ENCODE measurements at places on chromosomes 5 and 9.

DNA sequence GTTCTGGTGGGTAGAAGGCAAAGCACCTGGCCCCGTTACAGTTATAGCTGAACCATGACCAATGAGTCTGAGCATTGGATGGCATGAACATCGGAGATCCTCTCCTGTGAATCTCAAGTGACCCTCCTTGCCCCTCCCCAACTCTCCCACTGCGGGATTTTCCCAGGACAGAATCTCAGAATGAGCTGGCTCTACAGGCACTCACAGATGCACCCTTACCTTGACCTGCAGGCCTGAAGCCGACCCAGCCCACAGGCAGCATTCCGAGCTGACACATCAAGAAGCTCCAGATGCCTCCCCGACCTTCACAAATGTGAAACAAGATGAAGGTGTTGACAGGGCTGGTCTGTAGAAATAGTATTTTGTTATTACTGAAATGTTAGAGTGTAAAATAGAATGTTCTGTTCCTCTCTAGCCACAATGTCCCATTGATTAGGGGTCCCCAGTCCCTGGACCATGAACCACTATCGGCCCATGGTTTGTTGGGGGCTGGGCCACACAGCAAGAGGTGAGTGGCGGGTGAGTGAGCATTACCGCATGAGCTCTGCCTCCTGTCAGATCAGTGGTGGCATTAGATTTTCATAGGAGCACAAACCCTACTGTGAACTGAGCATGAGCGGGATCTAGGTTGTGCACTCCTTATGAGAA lies 263.4 kb downstream of the AUH start:
- DNase-seq: no peak

DNA sequence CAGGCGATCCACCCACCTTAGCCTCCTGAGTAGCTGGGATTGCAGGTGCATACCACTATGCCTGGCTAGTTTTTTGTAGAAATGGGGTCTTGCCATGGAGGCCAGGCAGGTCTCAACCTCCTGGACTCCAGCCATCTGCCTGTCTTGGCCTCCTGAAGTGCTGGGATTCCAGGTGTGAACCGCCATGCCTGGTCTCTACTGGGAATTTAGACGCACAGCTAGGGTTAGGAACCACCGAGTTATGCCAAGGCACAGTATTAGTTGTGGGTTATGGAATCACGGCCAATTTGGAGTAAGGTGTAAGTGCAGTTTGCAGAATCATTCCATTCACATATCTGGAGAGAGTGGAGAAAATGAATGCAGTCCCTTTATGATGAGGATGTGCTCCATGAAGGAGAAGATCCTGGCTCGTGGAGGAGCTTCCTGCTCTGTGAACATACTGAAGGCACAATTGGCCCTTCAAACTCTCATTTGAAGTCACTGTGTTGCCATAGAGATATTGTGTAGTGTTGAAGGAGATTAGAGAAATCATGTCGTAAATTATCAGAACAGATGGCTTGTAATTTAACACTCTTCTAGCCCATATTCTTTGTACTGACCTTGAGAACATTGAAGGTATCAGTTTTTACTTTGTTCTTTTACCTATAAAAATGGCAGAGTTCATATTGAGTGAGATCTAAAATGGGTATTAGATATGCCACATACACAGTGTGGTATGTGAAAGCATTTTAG lies 18.8 kb downstream of the TRIO start:
- DNase-seq: no peak

- no peak for DNase-seq
These were observed 83.0 kb upstream of the RIOK2 start for GRCh38 chr5:97266076-97266475.

DNA sequence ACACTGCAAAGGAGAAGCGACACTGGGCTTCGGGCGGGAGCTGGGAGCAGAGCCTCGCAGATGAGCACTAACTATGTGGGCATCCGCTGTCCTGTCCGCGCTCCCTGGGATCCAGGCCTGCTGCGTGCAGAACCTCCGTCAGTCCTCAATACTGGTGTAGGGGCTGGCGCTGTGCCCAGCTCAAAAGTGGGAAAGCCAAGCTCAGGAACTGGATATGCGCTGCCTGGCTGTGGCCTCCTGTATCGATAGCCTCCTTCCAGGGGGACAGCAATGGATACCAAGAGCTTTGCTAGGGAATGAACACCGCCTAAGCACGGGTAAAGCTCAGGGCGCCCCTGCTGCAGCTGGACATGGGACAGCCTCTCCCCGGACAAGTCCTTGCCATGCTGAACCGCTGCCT lies 270.4 kb downstream of the NSG2 start:
- DNase-seq: no peak

DNA sequence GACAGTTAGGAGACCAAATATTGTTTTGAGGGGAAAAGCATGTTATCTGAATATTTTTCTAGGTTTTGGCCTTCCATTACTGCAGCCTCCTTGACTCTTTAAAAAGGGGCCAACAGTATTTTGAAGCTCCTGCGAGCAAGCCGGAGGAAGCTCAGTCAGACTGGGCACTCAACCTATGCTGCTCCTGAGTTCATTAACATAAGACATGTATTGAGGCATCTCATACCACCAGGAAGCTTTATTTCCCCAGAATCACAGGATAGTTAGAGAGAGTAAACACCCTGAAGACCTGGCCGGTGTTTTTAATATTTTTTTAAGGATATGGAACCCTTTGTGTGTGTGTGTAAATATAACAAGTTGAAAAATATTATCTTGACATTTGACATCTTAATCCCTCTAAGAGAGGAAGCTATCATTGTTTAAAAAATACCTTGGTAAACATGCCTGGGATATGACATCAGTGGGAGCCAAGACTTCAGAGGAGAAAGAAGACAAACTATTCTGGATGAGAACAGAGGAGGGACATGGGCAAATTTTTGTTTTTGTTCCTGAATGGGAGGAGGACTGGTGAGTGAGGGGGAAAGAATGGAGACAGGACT lies 139.3 kb upstream of the SLIT3 start:
- no peak for DNase-seq

DNA sequence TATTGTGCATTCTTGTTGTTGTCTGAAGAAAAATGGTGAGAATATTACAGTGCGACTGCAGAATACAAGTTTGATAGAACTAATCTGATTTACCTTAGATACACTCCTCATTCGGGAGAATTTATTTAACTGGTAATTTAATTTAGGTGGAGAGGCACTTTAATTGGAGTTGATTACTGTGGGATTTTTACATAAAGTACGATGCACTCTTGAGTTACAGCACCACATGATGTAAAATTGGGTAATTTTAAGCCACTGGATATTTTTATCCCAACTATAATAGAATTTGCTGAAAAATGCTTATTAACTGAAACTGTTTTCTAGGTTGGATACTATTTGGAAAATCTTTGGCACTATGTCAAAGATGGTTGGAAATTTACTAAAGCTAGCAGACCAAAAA lies 35.4 kb upstream of the ALDOB start:
- DNase-seq: no peak

DNA sequence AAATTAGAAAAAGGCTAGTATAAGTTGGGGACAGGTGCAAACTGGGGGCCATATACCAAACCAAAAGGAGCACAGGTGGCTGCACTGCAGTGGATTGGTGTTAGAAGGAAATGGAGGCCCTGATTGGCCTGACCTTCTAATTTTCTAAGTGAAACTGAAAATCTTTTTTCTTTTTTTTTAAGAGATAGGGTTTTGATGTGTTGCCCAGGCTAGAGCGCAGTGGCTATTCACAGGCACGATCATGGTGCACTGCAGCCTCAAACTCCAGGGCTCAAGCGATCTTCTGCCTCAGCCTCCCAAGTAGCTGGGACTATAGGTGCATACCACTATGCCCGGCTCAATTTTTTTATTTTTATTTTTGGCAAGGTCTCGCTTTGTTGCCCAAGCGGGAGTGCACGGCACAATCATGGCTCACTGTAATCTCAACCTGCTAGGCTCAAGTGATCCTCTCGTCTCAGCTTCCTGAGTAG lies 9.8 kb upstream of the CCDC69 start:
- peak; percentile 45 for DNase-seq

GRCh38 chr5:141326088-141326854 lies 4.0 kb upstream of the PCDHGA1 start:
- DNase-seq: no peak

DNA sequence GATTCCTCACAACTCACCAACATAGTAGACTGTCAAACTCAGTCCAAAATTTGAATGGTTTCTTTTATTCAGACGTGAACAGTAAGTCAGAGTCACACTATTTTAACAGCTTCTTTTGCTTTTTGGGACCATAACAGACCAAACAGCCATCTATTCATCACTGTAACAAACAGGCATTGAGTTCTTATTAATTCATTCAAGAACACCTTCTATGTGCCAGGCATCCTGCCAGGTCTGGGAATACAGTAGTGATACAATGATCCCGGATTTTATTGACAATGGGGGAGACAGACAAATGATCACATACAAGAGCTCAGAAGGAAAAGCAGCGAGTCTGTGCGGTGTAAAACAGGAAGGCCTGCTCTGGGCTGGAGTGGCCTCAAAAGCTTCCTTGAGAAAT lies 153.3 kb upstream of the ERCC6L2 start:
- no peak for DNase-seq

- DNase-seq: no peak
These were observed 57.1 kb downstream of the EDIL3 start for GRCh38 chr5:84327591-84327990.

DNA sequence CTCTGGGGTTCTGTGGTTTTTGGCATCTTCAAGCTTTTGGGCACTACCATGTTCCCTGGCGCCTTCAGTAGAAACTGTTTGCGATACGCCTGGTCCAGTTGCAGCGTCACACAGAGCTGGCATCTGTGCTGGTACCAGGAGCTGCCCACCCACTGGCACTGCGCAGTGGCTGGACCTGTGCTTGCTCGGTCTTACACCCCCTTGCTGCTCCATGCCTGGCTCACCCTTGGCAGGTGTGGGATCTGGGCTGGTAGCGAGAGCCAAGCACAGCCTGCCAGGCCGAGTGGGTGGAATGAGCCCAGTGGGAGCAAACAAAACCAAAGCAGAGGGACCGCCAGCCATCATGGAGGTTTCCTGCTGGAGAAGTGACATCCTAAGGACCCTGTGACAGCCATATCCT lies 170.2 kb upstream of the IRX2 start:
- no peak for DNase-seq

- peak; percentile 69 for DNase-seq
These were observed at the start of the genes MRRF and RBM18 for GRCh38 chr9:122264360-122265148. Gene MRRF (plus strand): TSS chr9:122264882. CDS start chr9:122270892, 6,010 bp downstream. Gene RBM18 (minus strand): TSS chr9:122264840. CDS start chr9:122261492, 3,348 bp downstream.

GRCh38 chr5:37774912-37775483 lies 64.8 kb downstream of the GDNF start:
- no peak for DNase-seq

DNA sequence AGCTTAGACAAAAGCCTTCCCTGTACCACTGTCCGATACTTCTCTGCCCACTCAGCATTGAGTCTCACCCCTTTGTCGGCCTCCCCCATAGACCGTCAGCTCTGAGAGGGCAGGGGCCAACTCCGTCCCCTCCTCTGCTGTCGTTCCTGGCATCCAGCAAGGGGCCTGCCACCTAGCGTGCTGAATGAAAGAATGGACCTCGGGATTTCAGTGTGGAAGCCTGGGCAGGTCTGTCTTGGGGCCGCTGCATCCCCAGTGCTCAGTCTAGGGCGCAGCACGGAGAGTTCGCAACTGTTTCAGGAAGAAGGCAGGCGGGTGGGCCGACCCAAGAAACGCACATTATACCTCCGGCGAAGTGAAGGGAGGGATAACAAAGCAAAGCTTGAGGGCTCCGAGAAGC lies 1.5 kb upstream of the TOR1B start:
- DNase-seq: no peak

DNA sequence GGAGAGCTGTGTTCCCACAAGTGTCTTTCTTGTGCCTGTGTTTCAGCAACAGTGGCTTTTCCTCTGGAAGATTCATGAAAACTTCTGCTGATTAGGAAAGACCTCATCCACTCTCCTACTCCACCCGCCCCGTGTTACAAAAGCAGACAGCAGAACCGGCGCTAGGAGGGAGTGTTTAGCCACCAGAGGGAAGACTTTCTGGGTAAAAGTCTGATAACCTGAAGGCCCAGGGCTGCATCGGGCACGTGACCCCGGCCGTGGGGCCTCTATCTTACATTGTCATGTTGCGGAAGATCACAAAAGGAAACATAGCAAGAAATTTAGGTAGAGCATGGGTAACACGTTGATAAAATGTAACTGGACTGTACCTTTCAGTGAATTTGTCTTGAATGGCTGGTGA lies 32.0 kb upstream of the DMRT2 start:
- DNase-seq: no peak

DNA sequence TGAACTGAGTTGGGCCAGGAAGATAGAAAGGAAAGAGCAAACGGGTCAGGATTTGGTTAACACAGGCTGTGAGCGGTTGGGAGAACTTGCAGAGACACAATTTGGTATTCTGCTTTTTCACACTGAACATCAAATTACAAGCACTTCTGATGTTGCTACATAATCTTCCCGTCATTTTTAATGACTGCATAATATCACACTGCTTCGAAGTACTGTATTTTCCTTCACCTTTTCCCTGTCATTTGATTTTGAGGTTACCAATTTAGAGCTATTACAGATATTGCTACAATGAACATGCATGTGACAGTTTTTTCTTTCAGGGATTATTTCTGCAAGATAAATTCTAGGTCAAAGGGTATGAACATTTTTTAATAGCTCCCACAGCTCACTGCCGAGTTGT lies 71.4 kb upstream of the CPEB4 start:
- DNase-seq: no peak

DNA sequence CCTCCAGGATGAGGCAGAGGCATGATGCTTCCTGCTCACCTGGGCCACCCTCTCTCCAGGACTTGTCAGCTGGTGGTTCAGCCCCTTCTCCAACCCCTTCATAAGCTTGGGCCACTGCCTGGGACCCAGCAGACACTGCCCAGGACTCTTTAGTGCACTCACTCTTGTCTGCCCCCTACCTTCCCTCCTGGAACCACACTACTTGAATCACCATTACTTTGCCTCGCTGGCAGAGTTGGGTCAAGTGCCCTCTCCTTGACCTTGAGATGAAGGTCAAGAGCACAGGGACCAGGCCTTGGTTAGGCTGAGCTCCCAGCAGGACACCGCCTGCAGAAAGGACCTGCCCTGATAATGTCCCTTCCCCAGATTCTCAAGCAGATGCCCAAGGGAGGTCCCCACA lies 8.5 kb upstream of the ENDOG start:
- DNase-seq: no peak

- no peak for DNase-seq
These were observed 55.3 kb downstream of the TGFBR1 start for GRCh38 chr9:99160173-99160572.

- no peak for DNase-seq
These were observed 1.2 kb downstream of the ZNF608 start for GRCh38 chr5:124745007-124745927.

DNA sequence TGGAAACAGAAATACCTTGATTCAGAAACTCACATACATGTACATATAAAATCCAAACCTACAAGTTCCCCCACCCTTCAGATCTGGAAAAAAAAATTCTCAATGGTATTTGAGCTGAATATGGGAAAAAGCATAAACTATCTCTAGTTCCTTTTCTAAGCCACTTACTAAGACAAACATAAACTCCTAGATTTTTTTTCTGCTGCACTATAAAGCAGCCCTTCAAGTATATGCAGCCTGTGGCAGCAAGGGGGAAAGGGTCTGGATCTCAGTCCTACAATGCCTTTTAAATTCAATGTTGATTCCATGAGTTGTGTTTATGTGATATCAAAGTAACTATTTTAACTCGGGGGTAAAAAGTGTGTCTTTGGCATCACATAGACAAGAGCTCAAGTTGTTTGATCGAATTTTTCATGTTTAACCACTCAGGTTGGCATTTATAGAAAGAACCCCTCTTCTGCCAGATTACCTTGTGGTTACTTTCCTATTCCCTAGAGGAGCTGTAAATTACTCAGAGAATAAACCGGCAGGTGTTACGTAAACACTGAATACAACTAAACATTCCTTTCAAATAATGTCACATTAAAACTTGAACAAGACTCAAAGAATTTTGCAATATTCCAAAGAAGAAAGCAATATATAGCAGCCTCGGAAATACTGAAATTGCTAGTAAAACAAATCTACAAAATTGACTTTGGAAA lies 91.8 kb upstream of the FER start:
- no peak for DNase-seq
